ENCODE measurements at places on chromosomes 2 and 18.

DNA sequence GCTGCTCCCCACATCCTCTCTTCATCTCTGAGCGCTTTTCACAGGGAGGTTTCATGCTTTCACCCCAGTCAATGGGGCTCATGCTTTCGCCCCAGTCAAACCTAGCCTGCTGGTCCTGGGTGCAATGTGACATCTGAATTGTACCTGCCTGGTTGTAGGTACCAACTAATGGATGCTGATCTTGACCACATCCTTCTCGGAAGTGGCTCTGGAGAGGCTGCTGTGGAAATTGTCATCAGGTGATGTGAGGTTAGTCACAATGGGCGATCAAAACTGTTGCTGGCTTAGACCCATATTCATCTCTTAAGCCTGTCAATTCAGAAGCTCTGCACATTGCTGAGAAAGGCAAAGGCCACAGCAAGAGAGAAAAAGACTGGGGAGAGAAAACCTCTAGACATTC is 32.7 kb upstream of the ALKAL2 start:
- no peak for DNase-seq

DNA sequence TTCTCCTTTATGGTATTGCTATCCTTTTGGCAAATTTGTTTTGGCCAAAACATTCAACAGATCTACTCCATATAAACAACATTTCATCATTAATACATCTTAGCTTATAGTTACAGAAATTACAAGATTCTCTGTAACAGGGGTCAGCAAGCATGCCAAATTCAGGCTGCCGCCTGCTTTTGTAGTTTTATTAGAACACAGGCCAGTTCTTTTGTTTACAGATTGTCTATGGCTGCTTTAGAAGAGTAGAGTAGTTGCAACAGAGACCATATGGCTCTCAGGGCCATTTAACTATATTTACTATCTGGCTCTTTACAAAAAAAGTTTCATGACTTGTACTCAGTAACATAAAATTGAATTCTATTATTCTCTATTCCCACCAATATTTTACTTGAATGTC is 53.9 kb downstream of the LNPK start:
- no peak for DNase-seq

DNA sequence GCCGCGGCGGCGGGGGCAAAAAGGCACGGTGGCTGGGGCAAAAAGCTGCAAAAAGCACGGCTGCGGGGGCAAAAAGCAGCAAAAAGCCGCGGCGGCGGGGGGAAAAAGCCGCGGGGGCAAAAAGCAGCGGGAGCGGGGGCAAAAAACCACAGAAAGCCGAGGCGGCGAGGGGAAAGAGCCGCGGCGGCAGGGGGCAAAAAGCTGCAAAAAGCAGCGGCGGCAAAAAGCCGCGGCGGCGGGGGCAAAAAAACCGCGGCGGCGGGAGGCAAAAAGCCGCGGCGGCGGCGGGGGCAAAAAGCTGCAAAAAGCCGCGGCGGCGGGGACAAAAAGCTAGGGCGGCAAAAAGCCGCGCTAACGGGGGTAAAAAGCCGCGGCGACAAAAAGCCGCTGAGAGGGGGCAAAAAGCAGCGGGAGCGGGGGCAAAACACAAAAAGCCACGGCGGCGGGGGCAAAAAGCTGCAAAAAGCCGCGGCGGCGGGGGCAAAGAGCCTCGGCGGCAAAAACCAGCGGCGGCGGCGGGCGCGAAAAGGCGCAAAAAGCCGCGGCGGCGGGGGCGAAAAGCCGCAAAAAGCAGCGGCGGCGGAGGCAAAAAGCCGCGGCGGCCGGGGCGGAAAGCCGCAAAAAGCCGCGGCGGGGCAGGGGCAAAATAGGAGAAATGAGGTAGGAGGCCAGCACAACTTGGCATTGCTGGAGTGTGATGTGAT is 123.4 kb downstream of the ANKRD30BL start:
- no peak for DNase-seq

DNA sequence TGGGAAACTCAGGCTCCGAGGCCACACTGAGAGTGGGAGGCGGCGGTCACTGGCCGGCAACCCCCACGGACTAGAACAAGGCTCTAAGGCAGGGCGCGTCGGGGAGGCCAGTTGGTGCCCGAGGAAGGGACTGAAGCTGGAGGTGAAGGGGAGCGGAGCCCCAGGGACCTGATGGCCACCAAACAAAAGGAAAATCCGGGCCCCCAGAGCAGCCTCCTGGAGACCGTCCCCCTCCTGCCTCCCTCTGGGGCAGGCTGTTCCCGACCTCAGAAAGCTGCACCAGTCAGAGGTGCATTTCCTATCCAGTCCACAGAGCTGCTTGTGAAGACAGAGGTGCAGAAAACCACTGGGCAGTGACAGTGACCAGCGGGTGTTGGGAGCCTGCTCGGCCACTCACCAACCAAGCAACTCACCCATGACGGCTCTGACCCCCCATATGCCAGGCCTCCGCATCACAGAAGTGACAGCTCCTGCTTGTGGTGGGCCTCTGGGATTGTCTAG is 172.7 kb downstream of the TWIST2 start:
- peak; percentile 62 for DNase-seq

DNA sequence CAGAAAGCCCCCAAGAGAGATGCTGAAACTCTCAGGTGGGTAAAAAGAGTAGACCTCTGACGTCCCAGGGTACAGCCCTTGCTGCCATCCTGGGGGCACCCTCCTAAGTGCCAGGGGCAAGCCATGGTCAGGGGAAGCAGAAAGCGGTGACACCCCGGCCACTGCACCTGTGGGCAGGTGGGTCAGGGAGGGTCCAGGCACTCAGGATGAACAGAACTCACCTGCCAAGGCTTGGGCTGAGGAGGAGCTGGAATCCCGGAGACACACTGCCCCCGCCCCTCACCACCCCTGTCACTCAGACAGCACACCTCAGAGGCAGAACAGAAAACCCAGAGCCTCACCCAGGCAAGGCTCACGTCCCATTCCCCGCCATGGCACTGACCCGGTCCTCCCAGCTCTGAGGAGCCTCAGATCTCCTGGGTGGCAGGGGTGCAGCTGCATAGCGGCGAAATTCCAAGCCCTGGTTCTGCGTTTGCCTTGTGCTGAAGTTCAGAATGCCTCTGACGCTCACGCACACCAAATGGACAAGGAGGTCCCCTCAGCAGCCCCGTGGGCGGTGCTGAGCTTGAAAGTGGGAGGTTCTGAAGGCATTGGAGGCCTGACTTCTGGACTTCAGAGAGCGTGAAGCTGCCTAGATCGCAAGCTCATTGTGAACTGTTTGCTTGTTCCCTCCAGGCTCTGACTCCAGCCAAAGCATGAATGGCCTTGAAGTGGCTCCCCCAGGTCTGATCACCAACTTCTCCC is 4.3 kb downstream of the GPR17 start:
- DNase-seq: no peak

- no peak for DNase-seq
Measured at GRCh38 chr2:240441326-240441992, 6.0 kb downstream of the GPC1 start.

Data from left forelimb (tissue), 1 donor.